ENCODE measurements at places on chromosomes 16 and 17. TPM values are rescaled to one million over a fixed set of nuclear protein-coding genes. Genes with fewer than 3 reads are reported as not detected.

The PRDM7 gene
- not detected for total RNA-seq

The KCNJ2 gene
- 52.5 TPM for total RNA-seq

The SLC16A11 gene
- total RNA-seq: 0.16 TPM

The CHMP6 gene
- 9.8 TPM for total RNA-seq

The SHCBP1 gene
- 5.7 TPM for total RNA-seq

The TBC1D3 gene
- not detected for total RNA-seq

The CDH5 gene
- under 0.01 TPM for total RNA-seq

The ENPP7 gene
- not detected for total RNA-seq

The CFAP97D1 gene
- not detected for total RNA-seq

The NOG gene
- total RNA-seq: under 0.01 TPM

The SULT1A4 gene
- total RNA-seq: 2.7 TPM

The HOXB8 gene
- not detected for total RNA-seq

The GPR139 gene
- total RNA-seq: not detected

The GUCY2D gene
- total RNA-seq: 0.09 TPM

The MYH8 gene
- not detected for total RNA-seq

The ZP2 gene
- not detected for total RNA-seq

The KRTAP4-6 gene
- not detected for total RNA-seq

The MFAP4 gene
- total RNA-seq: 47.1 TPM

The ELMO3 gene
- total RNA-seq: 0.32 TPM

The RNF227 gene
- 1.7 TPM for total RNA-seq

The RPH3AL gene
- total RNA-seq: 1.7 TPM

Measured in bronchial smooth muscle cell (primary cell).